ENCODE measurements at places on chromosomes 11 and 22.

GRCh38 chr11:33730716-33731115 is 5.5 kb downstream of the CD59 start:
- no peak for DNase-seq

GRCh38 chr11:116986521-116987105 is 111.6 kb downstream of the SIK3 start:
- DNase-seq = peak; percentile 83

GRCh38 chr11:69486056-69486772 is 4.8 kb downstream of the LINC01488 start:
- no peak for DNase-seq

- DNase-seq = no peak
Observed at GRCh38 chr22:29715240-29715639, 4.6 kb upstream of the CABP7 start.

DNA sequence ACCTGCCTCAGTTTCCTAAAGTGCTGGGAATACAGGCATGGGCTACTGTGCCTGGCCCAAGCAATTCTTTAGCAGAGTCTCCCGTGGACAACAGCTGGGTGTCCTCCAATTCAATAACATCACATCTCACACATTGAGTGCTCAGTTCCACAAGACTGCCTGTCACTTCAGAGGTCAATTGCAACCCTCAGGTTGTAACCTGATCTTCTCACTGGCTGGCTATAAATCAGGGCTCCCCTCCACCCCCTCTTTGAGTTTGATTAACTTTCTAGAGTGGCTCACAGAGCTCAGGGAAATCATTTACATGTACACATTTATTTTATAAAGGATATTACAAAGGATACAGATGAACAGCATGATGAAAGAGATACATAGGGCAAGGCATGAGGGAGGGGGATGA is 68.1 kb downstream of the MCHR1 start:
- no peak for DNase-seq

DNA sequence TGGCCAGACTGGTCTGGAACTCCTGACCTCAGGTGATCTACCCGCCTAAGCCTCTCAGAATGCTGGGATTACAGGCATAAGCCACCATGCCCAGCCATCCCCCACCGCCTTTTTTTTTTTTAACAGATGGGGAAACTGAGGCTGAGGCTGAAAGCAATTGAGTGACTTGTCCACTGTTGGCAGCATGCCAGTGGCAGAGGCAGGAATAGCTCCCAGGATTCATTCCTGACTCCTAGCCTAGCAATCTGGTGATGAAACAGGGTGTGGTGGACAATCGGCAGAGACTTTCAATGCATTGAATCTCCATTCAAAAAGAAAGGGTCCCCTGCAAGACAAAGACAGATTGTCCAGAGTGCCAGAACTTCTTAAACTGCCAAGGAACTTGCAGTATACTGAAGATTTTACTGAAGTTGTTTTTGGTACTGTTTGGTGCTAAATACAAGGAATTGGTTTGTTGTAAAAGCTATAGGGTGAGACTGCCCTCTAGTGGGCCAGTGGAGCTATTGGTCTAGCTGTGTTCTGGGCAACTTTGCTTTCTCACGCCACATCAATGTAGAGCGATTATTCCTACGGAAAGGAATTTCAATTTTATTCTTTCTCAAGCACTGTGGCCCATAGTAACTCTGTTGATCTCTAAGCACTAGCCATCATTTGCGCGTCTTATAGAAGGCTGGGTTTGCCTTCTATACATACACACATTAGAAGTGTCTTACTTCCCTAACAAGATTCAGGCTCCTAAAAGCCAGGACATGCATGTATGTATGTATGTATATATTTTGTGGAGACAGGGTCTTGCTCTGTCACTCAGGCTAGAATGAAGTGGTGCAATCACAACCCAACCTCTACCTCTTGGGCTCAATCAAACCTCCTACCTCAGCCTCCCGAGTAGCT is 21.0 kb downstream of the C22orf31 start:
- peak; percentile 87 for DNase-seq

GRCh38 chr11:57588046-57588710 is 9.3 kb upstream of the SERPING1 start:
- no peak for DNase-seq

GRCh38 chr11:84250834-84251613 is 964.9 kb upstream of the CCDC90B start:
- no peak for DNase-seq

DNA sequence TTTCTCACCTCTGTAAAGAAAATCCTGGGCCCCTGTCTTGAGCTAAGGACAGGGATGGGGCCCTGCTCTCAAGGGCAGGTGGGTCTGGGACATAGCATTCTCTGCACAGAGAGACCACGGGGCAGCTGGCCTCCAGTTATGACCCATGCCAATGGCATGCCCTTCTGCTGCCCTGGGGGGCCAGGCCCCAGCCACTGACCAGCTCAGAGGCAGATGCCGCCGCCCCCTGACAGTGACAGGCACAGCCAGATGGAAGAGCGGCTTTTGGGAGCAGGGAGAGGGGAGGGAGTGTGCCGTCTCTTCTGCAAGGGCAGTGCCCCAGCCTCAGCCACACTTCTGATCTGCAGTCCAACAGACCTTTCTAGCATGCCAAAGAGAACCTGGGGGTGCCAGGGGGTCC is 114.8 kb upstream of the NAV2 start:
- DNase-seq = peak; percentile 85

- DNase-seq = no peak
Observed at GRCh38 chr11:117020287-117020686, 77.9 kb downstream of the SIK3 start.

DNA sequence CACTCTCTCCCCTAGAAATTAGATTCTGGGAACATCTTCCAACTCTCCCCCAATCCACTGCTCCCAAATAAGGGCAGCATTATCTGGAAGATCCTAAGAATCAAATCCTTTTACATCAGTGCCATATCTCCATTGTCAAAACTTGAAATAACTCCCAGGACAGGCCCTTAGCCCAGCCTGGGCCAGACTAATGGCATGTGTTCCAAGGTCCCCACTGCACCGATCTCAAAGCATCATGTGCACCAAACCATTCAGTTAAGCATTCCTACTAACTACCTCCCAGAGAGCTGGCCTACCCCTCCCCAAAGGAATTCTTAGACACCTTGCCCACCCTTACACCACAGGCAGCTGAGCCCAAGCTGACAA is 44.2 kb upstream of the POU2AF1 start:
- DNase-seq = no peak

- DNase-seq = no peak
Observed at GRCh38 chr11:38100836-38101462, 1502.9 kb upstream of the RAG2 start.

GRCh38 chr22:47797342-47797945 is 1035.0 kb downstream of the TBC1D22A start:
- DNase-seq = no peak

GRCh38 chr11:70297341-70297740 is 26.9 kb downstream of the PPFIA1 start:
- DNase-seq = peak; percentile 29

- no peak for DNase-seq
Observed at GRCh38 chr11:66548041-66548440, 1.3 kb downstream of the ACTN3 start.

DNA sequence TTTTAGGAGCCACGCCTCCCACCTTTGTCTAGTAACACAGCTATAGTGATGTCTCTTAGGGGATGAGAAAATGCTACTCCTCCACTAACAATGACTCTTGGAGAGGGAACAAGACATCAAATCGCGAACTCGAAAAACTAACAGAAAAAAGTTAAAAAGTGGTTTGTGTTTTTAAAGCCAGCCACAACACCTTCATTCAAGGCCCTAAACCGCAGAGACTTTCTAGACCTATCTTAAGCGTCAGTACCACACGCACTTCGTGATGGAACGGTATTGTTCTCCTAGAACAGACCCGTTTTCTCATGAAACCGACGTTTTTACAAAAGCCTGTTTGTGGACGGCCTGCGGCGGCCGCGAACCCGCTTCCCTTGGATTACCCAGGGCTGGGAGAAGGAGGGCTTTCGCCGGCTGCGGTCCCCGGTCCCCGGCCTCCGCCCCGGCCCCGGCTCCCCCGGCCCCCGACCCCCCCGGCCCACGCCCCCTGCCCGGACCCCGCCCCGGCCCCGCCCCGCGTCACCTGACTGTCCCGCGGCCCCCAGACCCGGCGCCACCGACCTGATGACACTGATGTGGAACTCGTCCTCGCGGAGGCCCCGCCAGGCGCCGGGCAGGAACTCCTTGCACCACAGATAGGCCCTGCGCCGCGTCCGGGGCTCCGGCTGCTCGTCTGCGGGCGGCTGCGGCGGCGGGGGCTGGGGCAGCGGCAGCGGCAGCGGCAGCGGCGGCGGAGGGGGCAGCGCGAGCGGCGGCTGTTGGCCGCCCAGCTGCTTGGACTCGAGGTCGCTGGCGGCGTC is 718 bp downstream of the CHKA start:
- peak; percentile 40 for DNase-seq
